ENCODE measurements at places on chromosomes 1 and 21. TPM values are rescaled to one million over a fixed set of nuclear protein-coding genes. Genes with fewer than 3 reads are reported as not detected.

- no peak for DNase-seq
Observed at GRCh38 chr1:178528953-178529335, 16.0 kb downstream of the TEX35 start.

- no peak for DNase-seq
Observed at GRCh38 chr1:212531267-212531666, 77.3 kb upstream of the ATF3 start.

Gene CRYAA
- total RNA-seq: not detected

Gene KRTAP12-2
- total RNA-seq: not detected

Measured in SJSA1 (cell line).